ENCODE measurements at places on chromosomes 11 and 22.

- no peak for DNase-seq
These were observed 35.6 kb downstream of the ASRGL1 start for GRCh38 chr11:62372871-62373270.

DNA sequence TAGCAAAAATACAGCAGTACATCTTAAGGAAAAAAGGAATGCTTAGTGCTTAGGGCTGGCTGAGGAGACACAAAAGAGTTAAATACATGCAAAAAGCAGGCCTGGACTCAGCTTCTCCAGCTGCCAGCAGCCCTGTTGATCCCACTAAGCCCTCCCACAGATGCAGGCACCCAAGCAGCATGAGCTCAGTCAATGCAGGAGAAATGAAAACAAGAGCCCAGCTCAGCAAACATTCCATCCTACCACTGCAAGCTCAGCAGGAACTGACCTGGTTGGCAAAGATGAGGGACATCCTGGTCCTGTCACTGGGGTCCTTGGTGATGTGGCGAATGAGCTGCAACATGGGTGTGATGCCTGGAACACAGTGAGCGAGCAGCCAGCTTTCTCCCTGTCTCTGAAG lies 5.8 kb downstream of the CYB5R2 start:
- no peak for DNase-seq

- DNase-seq = no peak
These were observed 3.4 kb upstream of the IGLL5 start for GRCh38 chr22:22884010-22884887.

DNA sequence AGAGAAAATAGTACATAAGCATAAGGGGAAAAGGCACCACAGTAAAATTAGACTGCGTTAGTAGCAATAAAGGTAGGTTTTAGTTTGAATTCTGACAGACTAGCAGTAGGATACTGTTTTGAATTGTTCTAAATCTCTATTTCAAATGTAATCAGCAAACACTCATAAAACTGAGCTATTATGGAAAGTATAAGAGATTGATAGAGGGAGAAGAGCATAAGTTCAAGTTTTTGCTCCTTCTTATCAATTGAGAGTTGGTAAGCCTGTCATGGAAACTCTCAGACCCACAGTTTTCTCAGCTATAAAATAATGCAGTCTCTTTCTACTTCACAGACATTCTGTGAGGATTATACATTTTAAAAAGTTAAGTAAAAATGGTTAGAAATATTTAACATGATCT lies 840.2 kb upstream of the CNTN5 start:
- DNase-seq = no peak

DNA sequence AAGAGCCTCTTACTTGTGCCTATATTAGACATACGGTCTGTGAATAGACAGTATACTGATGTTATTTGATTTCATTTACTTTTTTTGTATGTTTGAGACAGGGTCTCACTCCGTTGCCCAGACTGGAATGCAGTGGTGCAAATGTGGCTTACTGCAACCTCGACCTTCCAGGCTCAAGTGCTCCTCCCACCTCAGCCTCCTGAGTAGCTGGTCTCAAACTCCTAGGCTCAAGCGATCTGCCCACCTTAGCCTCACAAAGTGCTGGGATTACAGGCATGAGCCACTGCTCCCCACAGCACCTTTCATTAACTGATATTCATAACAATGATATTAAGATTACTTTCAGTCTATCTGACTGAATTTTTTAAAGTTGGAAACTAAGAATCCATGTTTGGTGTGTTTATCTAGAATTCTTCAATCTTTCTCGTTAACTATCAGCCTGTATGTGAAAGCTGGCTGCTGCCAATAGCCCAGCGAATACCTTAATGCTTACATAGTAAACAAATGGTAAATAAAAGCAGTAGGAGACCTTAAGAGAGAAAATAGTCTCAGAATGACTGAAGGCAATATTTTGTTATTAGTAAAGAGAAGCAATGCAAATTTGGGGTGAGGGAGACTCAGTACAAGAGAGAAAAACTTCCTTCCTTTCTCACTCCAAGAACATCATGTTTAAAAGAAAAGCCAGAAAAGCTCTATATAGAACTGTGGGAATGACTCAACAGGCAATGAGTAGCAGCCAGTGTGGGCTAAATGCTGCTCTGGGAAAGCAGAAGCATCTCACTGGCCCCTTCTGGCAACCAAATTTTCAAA lies 101.9 kb downstream of the MRTFA start:
- no peak for DNase-seq

DNA sequence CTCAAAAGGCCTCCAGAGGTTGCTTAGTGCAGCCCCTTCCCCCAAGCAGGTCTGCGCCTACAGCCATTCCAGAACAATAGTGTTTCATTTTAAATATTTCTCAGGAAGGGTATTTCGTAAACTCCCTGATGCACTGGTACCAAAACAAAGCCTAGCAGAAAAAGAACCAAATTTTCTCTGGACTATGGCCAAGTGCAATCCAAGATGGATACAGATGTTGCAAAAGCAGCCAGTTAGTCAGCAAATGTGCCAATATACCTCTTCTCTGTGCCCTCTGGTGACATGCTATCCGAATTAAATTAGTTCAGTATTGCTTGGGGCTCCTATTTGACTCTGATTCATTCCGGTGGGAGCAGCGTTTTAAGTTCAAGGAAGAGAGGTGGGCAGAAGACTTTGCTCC lies 247.8 kb downstream of the NTM start:
- DNase-seq = no peak

GRCh38 chr11:8983552-8983951 lies 19.3 kb upstream of the TMEM9B start:
- no peak for DNase-seq

GRCh38 chr11:78532991-78533390 lies 41.7 kb downstream of the NARS2 start:
- no peak for DNase-seq

DNA sequence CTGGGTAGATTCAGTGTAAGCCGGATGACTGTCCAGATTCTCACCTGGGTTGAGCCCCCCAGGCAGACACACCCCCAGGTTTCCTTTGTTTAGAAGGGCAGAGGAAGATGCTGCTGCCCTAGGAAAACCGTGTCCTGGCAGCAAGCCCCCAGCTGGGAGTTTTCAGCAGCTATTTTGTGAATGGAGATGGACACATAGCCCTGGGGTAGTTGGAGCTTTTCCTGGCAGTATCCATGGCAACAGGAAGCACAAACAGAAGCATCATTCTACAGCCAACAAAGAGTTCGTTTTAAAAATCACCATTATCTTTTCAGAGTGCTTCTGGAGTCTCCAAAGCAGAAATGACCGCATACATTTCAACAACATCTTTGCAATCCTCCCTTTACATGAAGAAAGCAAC lies 245.5 kb downstream of the BRD1 start:
- DNase-seq = no peak

DNA sequence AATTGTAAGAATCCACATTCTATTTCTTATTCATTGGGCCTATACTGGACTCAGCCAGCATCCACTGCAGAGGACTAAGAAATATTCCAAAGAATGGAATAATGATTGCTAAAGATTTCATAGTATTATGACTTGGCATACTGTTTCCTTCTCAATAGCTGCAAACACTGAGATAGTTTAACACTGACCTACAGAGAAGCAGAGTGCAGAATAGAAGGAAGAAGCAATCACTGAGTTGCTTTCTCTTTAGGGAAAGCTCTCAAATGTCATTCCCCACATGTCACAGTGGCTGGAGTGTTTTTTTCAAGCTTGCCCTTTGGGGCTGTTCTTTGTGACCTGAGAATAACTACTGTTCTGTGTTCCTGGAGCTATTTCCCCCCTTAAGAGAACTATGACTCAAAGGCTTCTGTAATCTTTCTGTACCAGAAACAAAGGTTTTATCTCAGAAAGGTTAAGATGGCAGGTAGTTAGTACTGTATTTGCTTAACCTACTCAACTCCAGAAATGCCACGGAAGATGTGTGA lies 243.6 kb upstream of the LUZP2 start:
- DNase-seq = no peak

GRCh38 chr22:22378446-22379415 lies 129.8 kb downstream of the ZNF280B start:
- DNase-seq = no peak

DNA sequence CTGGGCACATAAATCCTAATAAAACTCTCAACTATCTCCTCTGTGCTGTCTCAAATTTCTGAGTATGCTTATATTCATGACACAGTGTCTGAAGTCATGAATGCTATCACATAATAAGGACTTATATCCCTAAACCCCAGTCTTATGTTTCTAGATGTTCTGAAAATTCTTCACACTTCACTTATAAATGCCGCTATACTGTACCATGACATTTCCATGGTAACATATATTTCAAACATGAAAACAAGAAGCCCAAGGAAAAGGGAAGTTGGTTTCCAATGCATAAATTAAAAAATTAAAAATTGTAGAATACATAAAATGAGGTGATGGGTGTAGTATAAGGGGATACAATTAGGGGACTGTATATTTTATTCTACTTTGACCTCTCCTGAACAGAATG lies 11.7 kb downstream of the GVQW3 start:
- no peak for DNase-seq

DNA sequence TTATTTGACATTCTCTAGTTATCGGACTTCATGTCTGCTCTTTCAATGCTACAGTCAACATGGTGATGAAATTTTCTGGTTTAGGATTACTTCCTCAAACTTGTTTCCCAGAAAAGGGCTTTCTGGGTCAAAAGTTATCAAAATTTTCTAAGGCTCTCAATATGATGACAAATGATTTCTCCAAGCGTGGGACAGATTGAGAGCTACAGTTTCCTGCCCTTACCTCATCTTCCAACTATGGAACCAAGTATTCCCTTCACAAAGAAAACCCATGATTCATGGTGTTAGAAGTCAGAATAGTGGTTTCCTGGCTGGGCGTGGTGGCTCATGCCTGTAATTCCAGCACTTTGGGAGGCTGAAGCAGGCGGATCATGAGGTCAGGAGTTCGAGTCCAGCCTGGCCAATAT lies 17.8 kb downstream of the MYO18B start:
- DNase-seq = no peak

DNA sequence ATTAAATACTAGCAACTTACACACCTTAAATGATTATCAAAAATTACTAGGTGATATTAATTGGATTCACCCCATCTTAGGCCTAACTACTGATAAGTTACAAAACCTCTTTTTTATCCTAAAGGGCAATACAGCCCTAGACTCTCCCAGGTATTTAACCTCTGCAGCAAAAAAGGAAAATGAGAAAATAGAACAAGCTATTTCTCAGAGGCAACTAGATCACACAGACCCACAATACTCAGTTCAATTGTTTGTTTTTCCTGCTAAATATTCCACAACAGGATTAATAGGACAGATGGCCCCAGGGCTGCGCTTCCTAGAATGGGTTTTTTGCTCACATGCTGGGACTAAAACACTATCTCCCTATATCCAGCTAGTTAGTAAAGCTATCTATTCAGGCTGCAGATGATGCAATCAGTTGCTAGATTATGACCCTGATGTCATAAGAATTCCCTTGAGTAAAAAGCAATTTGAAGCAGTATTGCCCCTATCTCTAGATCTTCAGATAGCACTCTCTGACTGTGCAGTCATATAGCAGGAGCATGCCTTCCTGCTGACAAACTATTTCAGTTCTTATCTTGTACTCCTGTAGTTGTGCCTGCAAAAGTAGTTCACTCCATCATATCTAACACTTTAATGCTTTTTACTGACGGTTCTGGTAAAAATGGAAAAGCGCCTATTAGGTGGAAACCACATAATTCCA lies 1595.5 kb upstream of the TENM4 start:
- DNase-seq = no peak

DNA sequence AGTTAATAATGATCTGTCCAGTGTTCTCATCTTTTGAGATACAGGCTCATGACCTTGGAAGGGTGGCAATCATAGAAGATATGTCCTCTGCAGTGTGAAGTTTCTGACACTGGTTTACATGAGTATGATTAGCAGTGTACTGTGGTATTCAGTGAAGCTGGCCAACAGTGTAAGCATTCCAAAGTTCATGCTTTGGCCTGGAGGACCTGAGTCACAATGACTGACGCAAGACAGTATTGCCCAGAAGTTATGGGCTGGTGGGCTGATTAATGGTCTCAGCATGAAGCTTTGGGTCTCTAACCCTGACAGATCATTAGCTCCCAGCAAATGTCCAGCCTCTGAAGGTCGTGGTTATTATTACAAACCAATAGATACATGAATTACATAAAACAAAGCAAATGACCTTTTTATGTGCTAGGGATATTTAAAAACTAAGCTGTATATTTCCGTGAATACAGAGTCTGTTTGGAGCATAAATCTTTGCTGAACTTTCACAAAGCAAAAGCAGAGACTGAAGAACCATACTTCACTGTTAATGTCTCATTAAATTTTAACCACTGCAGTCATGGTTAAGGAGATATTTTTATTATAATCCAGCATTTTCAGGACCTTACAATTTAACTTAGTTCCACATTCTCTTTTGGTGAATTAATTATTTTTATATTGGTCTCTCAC lies 28.3 kb upstream of the USP47 start:
- DNase-seq = no peak

DNA sequence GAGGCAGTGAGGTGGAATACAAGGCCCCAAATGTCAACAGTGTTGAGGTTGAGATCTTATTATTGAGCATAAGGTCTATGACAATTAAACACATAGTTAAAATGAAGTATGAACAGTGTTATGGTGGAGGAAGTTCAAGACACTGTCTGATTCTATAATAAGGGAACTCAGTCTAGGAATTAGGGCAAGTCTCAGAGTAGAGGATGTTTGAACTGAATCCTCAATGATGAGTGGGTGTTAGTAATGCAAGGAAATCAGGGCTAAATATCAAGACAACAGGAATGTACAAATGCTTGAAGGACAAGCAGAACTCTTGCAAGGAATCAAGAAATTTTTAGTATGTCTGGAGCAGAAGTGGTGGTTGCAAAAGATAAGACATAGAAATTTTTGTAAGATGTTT lies 53.0 kb downstream of the CWC15 start:
- no peak for DNase-seq

DNA sequence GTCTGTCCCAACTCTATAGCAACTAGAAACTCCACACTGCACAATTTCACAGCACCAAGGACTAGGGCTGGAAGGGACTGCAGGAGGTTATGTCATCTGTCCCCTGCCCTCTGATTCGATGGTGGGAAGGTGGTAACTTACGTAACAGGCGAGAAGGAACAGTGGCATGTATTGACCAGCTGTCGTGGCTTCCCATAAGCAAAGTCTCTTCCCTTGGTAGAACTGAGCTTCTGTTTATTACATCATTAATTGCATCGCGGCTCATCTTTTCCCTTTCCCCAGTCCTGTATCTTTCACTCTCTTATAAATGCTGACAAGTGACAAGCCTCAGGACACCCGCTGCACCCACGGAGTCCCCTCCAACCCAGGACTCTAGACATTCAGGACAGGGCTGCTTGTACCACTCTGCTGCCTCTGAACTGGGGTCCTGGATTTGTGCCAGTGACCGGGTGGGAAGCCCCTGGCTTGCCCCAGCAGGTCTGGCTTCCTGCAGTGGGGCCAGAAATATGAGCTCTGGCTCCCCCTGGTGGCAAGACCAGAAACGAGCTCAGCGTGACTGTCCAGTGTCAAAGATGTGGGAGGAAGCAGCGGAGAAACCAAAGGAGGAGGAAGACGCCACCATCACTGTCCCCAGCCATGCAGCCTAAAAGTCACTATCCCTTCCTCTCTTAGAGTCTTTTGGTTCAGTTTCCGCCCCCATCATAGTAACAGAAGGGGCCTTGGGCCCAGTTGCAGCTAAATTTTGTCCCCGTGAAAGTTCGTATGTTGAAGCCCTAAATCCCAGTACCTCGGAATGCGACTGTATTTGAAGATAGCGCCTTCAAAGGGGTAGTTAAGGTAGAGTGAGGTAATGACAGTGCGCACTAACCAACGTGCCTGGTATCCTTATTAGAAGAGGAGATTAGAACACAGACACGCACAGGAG lies 84.5 kb downstream of the ISX start:
- no peak for DNase-seq

Data from NCI-H2107 (cell line).